ENCODE measurements at places on chromosomes 13 and 19.

- no peaks in the 10 kb centered on the region for H3K36me3 ChIP-seq
- H3K4me3 ChIP-seq, result no peak overlapping the region
- no peak for DNase-seq
- H3K4me1 ChIP-seq, result no peaks in the 10 kb centered on the region
- no peaks in the 10 kb centered on the region for H3K27me3 ChIP-seq
These were observed 820.6 kb downstream of the PCDH17 start for GRCh38 chr13:58452123-58452623.

GRCh38 chr13:67106502-67107057, 123.6 kb downstream of the PCDH9 start:
- H3K4me1 ChIP-seq, result no peaks in the 10 kb centered on the region
- H3K36me3 ChIP-seq, result peaks cover 6% of the 10 kb centered on the region
- H3K4me3 ChIP-seq, result no peak overlapping the region
- H3K27me3 ChIP-seq, result no peaks in the 10 kb centered on the region

- no peaks in the 10 kb centered on the region for H3K4me1 ChIP-seq
- DNase-seq, result no peak
- no peaks in the 10 kb centered on the region for H3K36me3 ChIP-seq
- no peak overlapping the region for H3K27ac ChIP-seq
- no peak overlapping the region for H3K4me3 ChIP-seq
These were observed 1066.6 kb upstream of the SLC10A2 start for GRCh38 chr13:104132849-104133248.

- H3K4me3 ChIP-seq, result no peak overlapping the region
- H3K36me3 ChIP-seq, result no peaks in the 10 kb centered on the region
- H3K27me3 ChIP-seq, result no peaks in the 10 kb centered on the region
- DNase-seq, result no peak
- H3K27ac ChIP-seq, result no peak overlapping the region
These were observed 8.3 kb upstream of the NTN5 start for GRCh38 chr19:48681127-48681470.

DNA sequence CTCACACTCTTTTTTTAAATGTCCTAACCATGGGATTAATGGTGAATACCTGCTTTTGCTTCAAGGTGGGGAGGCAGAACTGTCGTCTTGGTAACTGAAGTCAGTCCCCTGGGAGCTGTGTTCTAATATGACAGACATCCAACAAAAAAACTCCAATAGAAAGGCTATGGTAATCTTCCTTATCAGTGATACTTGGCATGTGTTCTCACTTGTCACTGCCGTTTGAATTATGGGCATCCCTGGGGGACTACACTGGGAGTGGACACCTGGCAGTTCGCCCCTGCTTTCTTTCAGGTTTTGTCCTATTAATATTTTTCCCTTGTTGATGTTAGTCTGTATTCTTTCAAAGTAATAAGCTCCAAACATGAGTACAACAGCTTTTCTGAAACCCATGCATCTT, 252.6 kb downstream of the SLITRK5 start:
- H3K27ac ChIP-seq, result no peak overlapping the region
- H3K36me3 ChIP-seq, result no peaks in the 10 kb centered on the region
- no peaks in the 10 kb centered on the region for H3K4me1 ChIP-seq
- no peak for DNase-seq

DNA sequence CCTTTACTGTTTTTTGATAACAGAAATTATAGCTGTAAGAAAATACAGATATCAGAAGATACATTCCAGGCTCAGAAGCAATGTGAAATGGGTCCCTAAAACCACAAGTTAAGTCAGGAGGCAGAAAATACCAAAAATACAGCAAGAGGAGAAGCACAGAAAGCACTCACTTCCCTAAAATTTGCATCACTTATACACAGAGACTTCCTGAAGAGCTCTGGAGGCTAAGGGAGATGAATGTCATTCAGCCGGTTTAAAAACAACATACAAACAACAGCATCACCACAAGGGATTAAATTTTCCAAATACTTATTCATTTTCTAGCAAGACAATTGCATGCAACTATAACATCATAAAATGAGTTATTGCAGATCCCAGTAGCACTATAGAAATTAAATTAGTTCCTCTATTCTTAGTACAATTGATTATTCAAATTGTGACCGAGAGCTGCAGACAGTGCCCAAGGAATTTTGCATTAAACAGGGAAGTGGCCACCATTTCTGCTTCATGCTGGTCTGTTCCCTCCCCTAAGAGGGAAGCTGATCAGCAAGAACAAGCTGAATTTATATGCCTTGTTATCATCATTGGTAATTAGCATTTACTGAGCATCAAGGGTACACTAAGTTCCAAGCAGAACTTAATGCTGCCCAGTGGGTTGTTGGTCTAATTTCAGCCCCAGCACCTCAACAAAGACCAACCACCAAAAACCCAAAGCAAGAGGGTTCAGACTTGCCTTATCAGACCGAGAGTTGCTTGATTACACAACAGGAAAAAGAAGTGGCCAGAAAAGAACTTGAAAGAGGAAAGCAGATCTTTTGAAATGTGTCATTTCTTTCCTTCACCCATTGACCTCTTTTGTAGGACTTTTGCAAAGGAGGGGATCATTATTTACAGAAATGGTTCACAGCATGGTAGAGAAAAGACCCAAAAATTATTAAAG, 140.7 kb downstream of the KCTD12 start:
- no peak overlapping the region for H3K4me3 ChIP-seq
- no peak overlapping the region for H3K27ac ChIP-seq
- no peaks in the 10 kb centered on the region for H3K36me3 ChIP-seq
- DNase-seq, result no peak
- no peaks in the 10 kb centered on the region for H3K4me1 ChIP-seq
